ENCODE measurements at places on chromosomes 3 and 15.

DNA sequence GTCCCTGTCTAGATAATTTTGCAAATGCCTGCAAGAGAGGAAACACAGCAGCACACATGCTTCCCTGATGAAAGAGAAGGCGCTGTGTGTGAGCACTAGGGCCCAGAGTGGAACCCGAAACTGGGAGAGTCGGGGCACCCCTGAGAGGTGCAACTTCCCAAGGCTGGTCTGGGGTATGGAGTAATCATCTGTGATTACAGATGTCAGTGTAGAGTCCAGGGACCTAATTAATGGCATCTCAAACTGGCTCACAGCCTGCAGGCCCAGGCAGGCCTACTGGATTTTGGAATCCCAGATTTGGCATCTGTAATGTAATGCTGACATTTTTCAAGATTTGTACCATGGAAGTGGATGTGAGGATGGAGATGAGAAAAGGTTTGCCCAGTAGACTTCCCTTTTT lies 29.4 kb downstream of the PGPEP1L start:
- DNase-seq, result no peak

DNA sequence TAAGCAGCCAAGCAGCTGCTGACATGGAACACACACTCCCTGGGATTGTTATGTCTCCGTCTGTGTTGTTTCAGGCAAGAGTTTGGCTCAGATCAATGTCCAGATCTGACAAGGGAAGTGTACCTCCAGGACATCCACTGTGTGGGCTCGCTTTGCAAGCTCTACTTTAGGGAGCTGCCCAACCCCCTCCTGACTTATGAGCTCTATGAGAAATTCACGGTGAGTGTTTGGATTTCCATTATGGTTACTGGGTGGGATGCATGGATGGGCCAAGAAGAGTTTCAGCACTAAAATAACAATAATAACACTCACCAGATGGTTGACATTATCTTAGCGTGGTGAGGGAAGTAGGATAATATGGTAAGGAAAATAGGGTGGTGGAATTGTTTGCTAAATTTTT lies 74.1 kb downstream of the ARHGAP31 start:
- DNase-seq, result no peak

DNA sequence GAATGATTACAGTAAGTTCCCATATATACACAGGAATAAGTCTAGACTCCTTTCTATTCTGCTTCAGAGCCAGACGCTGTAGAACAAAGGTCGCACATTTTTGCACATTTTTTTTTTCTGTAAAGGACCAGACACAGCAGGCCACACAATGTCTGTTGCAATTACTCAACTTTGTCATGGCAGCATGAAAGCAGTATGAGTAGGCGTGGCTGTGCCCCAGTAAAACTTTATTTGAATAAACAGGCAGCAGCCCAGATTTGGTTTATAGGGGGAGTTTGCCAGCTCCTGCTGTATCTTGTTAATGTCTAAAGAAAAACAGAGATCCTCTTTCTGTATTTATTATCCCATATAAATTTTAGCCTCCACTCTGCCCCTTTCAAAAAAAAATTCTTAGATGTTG lies 708.3 kb downstream of the FHIT start:
- no peak for DNase-seq

- no peak for DNase-seq
These were observed 70.2 kb downstream of the FOXB1 start for GRCh38 chr15:60074181-60074885.

DNA sequence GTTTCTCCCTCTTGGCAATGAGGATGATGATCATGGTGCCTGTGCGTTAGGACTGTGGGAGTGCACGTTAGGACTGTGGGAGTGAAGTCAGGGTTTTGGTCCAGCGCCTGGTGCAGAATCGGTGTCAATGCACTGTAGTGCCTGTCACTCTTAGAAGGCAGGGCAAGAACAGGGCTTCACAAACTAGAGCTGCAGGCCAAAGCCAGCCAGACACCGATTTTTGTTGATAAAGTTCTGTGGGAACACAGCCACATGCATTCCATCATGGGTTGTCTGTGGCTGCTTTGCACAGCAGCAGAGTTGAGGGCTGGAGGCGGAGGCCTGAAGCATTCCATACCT lies 32.6 kb upstream of the NR2C2 start:
- DNase-seq, result no peak

GRCh38 chr15:42403389-42403788 lies 44.1 kb downstream of the CAPN3 start:
- no peak for DNase-seq

All from AG08395 (cell line).